Effector CD8-positive, alpha-beta T cell (primary cell): ENCODE measurements at places on chromosomes 3 and 15.

DNA sequence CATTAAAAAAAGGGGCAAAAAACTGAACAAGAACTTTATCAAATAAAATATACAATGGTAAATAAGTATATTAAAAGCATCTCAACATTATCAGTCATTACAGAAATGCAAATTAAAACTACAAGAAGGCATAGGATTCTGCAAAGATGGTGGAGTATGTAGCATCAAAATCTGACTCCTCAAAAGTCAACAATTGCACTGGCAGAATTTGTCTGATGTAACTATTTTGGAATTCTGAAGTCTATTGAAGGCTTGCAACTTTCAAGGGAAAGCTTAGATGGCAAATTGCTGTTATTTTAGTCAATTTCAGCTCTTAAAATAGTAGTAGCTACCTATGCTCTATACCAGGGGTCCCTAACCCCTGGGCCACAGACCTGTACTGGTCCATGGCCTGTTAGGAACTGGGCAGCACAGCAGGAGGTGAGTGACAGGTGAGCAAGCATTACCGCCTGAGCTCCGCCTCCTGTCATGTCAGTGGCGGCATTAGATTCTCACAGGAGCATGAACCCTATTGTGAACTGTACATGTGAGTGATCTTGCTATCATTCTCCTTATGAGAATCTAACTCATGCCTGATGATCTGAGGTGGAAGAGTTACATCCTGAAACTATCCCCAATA, 107.6 kb downstream of the TGFBR2 start:
- DNase-seq, result no peak

DNA sequence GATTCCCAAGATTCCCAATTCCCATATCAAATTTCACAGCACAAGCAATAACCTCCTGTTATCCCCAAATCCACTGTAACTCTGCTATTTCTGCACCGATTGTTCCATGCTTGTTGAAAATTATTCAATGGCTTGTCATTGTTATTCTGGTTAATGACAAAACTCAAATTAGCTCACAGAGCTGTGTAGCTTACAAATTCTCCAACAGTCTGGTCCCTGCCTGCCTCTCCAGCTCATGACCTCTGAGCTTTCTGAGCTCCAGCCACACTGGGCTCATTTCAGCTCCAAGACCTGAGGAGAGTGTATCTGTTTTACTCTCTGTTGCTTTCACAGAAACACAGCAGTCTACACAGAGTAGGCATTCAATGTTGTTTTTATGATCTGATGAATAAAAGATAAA, 3.3 kb downstream of the DPPA2 start:
- no peak for DNase-seq

DNA sequence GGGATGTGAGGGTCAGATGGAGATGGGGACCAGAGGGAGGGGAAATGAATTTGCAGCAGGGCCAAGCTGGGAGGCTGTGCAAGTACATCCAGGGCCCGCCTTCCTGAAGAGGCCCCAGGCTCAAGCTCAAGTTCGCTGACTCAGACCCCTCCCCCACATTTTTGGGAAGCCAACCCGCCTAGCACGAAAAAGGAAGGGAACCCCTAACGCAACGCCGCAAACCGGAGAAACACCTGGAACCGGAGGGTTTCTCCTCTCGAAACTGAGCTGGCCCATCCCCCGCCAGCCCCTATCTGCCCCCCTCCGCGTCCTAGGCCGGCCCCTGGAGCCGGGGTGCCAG, 624 bp downstream of the AP3B2 start:
- DNase-seq, result no peak

GRCh38 chr3:134852893-134853351, 57.9 kb downstream of the EPHB1 start:
- no peak for DNase-seq

- DNase-seq, result no peak
These were observed 95.2 kb downstream of the NUP210 start for GRCh38 chr3:13324835-13325501.

GRCh38 chr3:43095370-43095769, 10.5 kb downstream of the POMGNT2 start:
- no peak for DNase-seq

- no peak for DNase-seq
These were observed 3.9 kb downstream of the GATA2 start for GRCh38 chr3:128488991-128489673.

DNA sequence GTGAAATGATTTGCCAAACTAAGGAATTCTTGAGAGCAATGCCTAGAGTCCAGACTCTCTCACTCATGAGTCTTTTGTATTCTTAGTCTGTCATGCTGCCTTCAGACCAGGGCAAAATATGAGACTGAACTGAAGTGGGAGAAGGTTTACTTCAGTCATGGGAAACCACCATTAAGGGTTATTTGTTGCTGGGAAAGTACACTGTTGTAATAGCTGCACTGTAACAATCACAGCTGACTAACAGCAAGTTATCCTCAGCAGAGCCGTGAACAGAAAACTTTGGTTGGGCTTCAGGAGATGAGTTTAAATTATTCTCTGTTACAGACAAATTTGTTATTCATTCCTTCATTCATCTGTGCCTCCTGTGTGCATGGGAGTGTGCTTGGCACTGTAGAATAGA, 258.5 kb downstream of the ROBO2 start:
- no peak for DNase-seq

- DNase-seq, result no peak
These were observed 496.5 kb upstream of the TBL1XR1 start for GRCh38 chr3:177693616-177694264.

DNA sequence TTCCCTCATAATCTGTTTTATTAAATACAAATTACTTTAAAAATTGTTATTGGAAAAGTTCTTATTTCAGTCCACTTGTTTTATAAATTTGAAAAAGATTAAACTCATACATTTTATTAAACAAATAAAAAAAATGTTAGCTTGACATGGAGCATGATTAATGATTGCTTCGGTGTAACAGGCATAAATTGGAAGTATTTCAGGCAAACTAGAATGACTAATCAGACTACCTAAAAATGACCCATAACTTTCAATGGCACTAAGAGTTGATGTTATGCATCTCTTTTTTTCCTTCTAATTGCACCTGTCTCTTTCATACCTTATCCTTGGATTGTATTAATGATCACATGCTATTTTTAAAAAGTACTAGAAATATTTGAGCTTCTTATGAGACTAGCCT, 343.3 kb downstream of the ZNF385D start:
- DNase-seq, result no peak

DNA sequence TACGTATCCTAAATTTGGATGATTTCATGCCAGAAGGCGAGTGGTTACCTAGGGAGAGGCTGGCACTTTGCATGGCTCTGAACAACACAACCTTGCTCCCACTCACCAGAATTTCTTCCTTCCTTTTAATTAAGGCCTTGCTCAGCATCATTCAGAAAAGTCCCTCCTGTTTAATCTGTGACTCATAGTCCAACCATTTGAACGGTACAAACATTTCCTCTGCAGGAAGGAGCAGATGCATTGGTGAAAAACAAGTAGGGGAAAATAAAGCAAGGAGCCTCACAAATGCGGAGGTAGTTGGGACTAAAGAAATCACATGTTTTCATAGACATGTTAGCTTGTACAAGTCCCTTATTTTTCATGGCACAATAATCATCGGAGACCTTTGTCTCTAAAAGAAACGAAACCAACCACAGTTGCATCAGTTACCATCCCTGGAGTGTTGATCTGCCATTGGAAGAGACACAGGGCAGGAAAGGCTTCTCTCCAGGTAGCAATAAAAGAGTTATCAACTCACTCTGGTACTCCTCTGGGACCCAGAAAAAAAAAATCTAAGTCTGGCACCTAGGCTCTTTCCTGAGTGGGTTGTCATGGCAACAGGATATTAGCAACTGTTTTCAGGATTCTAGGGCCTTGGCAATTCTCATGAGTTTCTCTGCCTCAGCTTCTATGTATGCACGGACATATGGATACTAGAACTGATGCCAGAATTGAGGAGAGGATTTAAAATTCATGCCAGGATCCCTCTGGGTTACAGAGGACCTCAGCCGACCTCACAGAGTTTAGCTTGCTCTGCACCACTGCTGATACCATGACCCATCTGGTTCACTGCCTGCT, 255.4 kb upstream of the ARPP21 start:
- no peak for DNase-seq

DNA sequence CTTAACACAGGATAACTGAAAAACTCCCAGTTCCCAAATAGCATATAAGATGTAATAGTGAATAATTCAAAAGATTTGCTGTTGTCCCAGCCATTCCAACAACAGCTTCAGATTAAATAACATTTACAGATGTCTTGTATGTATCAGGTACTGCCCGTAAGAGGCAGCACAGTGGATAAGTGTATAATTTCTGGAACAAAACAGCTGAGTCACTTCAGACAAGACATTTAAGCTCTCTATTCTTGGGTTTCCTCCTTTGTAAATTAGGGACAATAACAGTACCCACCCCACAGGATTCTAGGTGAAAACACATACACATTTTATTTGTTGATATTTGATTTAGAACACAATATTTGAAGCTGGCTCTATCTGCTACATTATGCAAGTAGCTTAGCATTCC, 2.6 kb upstream of the WWTR1 start:
- DNase-seq, result no peak

DNA sequence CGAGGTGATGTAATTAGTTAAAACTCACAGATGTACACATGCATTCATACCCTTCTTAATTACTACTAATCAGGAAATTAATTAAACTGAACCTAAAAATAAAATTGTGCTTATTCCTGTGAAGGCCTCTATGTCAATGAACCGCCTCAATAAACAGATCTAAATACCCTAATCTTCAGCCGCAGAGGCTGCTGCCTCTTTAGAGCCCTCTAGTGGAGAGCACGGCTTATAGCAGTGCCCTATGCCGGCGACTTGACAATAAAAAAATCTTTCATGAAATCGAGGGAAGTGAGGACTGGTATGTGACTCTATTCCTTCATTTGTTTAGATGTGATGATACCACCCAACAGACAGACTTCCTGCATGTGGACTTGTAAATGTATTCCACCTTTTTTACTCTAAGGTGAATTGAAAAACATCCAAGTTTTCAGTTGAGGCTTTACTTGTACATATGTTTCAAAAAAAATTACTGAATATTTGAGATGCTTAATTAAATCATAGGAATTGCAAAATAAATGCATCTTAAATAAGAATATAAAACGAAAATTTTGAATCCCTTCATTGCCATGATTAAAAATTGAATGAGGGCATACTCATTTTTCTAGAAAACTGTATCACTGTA, 8.3 kb upstream of the EPHA3 start:
- DNase-seq, result no peak

- no peak for DNase-seq
These were observed 130.6 kb downstream of the DOCK3 start for GRCh38 chr3:50805321-50805720.

DNA sequence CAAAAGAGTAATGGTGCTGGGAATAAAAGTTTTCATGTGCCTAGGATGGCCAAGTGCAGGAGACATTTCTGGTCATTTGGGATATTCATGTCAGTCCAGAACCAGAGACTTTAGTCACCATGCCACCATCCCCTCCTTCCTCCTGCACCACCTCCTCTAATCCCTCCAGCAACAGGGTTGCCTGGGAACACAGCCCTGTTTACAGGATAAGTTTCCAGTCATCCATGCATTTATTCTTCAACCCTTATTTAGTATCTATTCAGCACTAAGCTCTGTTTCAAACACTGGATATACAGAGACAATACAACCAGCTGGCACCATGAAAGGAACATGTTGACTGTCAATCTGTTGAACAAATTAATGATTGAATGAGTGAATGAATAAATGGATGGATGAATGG, 211.7 kb downstream of the CLSTN2 start:
- DNase-seq, result no peak

DNA sequence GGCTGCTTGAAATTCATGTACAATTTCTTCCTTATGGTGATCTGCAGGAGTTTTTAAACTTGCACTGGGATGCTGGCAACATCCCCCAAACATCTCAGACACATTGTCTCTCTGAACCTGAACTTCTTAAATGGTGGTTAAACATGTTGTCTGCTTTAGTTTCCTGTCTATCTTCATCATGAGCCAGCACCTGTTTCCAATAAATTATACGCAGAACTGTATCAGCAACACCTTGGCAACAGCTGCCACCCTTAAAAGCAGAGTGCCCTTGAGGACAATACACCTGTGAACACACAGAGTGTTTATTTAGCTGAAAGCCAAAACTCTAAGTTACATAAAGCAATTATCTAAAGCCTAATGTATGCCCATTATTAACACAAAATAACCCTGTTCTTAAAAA, 242.9 kb downstream of the WNT5A start:
- no peak for DNase-seq
